ENCODE measurements at places on chromosomes 12 and 14.

DNA sequence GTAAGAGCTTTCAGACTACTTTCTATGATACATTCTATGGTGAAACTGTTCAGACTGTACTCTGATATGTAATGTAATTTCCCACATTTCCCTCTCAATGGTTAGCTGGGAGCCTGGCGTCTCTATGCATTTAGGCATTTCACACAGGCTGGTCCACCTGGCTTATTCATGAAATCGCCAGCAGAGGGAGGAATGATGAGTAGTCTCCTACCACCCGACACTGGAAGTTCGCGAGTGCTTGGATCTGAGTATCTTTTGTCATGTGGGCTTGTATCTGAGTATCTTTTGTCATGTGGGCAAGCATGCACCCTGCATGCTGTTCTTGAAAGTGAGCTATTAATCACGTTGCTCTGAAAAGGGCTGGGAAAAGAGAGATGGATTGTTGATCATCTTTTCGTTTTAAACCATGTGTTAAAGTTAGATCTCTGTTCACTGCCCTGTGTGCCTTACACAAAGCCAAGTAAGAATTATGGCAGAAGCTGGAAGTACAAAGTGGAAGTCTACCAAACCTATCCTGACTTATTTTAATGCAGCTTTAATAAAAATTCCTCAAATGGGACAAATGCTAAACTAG, 235.0 kb downstream of the ATP23 start:
- DNase-seq = peak; percentile 49

DNA sequence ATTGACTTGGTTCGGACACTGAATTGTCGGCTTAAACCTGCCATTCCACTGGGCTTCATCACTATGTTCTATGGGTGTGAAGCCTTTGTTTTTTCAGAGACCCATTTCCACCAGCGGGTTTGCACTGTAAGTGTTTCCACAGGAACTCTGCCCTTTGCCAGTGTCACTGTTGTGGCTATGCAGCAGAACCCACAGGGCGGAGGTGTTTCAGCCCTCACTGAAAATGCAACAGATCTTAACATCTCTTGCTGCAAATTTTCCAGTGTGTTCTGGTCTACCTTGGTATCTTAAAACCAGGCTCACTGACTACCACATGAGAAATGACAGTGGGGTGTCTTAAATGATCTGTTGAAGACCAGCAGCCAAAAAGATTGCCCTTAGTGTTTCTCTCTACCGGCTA, 21.1 kb downstream of the PRKCH start:
- no peak for DNase-seq

DNA sequence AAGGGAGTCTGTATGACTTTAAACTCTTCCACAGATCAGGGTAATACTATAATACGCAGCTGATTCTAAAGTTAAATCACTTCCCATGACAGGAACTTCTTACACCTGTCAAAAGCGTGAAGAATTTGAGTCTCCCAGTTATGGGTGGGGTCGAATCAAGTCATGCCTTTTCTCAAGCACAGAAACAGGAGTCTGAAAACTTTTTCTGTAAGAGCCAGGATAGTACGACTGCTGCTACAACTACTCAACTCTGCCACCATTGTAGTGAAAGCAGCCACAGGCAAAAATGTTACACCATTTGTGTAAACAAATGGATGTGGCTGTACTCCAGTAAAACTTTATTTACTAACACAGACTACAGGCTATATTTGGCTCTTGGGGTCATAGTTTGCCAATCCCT, 90.3 kb downstream of the DUSP6 start:
- DNase-seq = no peak

DNA sequence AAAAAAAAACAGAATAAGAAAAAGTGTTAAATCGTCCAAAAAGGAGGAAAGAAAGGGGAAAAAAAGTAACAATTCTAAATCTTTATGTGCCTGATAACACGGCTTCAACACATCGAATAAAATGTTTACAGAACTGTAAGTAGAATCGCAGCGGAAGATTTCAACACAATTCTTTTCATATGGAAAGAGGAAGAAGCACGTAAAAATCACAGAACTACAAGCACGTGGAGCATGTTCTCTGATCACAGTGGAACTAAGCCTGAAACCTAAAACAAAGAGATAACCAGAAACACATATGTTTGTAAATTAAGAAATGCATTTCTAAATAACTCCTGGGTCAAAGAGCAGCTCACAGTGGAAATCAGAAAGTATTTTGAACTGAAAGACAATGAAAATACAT, 8.7 kb downstream of the CLEC7A start:
- no peak for DNase-seq

All from GM03348 (cell line).